H4 (cell line): ENCODE measurements at places on chromosomes 7 and 10. TPM values are rescaled to one million over a fixed set of nuclear protein-coding genes. Genes with fewer than 3 reads are reported as not detected.

Gene KCNIP2
- total RNA-seq, result not detected in 2 replicates

Gene COL17A1
- total RNA-seq, result not detected in 2 replicates

Gene ZNF862
- 2.1 and 16.0 TPM in 2 replicates for total RNA-seq

Gene NCOA4
- total RNA-seq, result 184 and 185 TPM in 2 replicates

Gene THSD7A
- total RNA-seq, result 0.27 and 0.41 TPM in 2 replicates

Gene AGR2
- not detected in 2 replicates for total RNA-seq

DNA sequence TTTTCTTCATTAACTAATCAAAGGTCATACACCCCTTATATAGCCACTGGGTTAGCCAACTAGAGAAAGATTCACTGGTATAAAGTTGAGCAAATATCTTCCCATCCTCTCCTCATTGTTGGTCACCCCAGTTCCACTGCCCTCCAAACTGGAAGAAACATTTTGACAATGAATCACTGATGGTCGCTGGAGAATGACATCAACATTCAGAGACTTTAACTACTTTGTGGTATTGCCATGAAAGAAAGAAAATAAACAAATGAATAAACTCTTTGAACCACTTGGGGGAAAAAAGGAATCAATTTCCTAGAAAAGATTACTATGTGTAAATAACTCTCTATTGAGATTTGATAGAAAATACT, 23.4 kb downstream of the HYCC1 start:
- peak; percentile 92 for DNase-seq

DNA sequence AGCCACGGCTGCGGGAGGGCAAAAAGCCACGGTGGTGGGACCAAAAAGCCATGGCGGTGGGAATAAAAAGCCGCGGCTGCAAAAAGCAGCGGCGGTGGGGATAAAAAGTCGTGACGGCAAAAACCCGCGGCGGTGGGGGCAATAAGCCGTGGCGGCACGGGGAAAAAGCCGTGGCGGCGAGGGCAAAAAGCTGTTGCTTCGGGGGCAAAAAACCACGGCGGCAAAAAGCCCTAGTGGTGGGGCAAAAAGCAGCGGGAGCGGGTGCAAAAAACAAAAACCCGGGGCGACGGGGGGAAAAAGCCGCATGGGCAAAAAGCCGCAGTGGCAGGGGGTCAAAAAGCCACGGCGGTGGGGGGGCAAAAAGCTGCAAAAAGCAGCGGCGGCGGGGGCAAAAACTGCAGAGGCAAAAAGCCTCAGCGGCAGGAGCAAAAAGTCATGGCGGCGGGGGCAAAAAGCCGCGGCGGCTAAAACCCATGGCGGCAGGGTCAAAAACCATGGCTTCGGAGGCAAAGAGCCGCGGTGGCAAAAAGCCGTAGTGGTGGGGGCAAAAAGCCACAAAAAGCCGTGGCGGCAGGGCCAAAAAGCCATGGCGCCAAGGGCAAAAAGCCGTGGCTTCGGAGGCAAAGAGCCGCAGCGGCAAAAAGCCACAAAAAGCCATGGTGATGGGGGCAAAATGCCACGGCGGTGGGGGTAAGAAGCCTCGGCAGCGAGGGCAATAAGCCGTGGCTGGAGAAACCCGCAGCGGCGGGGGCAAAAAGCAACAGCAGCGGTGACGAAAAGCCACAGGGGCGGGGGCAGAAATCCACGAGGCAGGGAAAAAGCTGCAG, 525.8 kb downstream of the ZNF33B start:
- DNase-seq, result no peak

GRCh38 chr7:114426382-114426781, 11.8 kb downstream of the FOXP2 start:
- no peak for DNase-seq

DNA sequence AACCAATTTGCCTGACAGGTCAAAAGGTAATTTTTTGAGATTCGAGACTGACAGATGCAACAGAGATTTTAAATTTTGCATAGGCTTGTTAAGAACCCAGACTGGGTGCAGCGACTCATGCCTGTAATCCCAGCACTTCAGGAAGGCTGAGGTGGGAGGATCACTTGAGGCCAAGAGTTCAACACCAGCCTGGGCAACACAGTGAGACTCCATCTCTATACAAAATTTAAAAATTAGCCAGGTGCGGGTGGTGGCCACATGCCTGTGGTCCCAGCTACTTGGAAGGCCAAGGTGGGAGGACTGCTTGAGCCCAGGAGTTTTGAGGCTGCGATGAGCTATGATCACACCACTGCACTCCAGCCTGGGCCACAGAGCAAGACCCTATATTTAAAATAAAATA, 34.6 kb downstream of the AMZ1 start:
- DNase-seq, result no peak

GRCh38 chr10:14371581-14371980, 40.9 kb upstream of the FRMD4A start:
- peak; percentile 6 for DNase-seq

GRCh38 chr10:127949831-127950230, 42.9 kb downstream of the PTPRE start:
- DNase-seq, result no peak

- DNase-seq, result no peak
These were observed 16.0 kb downstream of the SLC25A13 start for GRCh38 chr7:96305915-96306314.

DNA sequence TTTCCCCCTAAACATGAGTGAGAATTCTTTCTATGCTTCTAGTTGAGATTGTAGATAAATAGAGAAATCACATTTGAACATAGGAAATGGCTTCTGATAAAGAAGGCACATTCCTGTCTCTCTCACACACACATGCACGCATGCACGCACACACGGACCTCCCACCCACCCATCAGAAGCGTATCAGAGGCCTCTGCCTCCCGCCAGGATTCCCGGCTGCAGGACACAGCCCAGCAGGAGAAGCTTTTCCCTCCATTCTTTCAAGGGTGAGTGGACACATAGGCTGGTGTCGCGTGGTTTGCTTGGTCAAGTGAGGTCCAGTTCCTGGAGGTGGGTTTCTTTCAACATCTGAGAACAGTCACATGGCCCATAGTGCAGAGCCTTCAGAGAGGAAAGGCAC, 34.2 kb downstream of the KLF6 start:
- no peak for DNase-seq
